ENCODE measurements at places on chromosomes 16 and 17.

DNA sequence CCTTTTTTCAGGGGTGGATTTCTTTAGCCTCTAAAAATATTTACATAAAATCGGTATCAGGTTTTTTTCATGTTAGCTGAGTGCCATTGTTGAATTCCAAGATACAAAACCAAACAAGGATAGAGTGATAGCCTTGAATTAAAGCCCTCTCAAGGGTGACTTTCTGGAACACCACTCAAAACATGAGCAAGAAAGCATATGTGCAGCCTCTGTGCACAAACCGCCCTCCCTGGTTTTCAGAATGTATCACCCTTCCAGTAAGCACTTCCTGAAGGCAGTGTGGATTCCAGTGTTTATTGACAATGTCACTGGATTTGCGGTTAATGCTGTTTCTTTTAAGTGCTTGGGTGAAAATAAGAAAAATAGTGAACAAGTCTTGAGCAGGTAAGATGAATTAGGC is 597.7 kb downstream of the TMEM114 start:
- DNase-seq: no peak

- DNase-seq: no peak
These were observed 593 bp upstream of the WDR45B start for GRCh38 chr17:82648742-82649331.

GRCh38 chr16:57510016-57510871 is 24.0 kb upstream of the DOK4 start:
- no peak for DNase-seq

- DNase-seq: no peak
These were observed 2.3 kb downstream of the COPRS start for GRCh38 chr17:31856750-31857149.

DNA sequence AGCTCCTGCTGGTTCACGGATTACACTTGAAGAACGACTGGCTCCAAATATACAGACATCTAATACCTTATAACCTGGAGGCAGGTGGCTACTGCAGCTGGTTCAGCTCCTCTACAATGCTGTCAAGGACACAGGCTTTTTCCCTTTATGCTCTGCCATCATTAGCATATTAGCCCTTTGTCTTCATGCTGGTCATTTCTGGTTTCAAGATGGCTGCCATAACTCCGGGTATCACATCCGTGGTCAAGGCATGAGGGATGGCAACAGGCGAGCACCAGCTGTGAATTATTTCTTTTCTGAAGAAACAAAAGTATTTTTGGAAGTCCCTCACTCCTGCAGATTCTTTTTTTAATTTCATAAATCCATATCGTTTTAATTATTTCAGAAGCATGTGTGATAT is 124.3 kb upstream of the MED13 start:
- no peak for DNase-seq

DNA sequence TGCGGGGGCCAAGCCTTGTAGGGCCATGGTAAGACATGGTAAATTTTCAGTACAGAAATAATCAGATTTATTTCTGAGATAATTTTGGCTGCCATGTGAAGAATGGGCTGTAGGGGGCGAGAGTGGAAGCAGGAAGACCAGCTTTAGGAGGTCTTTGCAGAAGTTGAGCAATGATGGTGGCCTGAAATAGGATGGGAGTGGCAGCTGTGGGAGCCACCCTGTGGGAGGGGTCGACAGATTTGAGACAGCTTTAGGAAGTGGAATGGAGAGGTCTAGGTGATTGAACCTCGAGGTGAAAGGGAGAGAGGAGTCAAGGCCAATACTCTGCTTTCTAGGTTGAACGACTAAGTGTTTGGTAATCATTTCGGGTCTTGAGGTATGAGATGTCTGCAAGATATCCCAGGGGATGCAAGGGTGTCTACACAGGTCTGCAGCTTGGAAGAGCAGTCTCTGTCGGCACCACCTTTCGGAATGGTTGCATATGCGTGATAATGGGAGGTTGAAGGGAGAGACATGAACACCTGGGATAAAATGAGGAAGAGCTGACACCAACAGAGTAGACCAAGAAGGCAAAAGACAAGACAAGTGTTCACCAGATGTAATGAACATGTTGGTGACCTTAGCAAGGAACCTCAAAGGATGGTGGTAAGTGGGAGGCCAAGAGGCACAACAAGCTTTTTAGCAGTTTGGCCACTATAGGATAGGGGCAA is 4.2 kb upstream of the ATXN7L3 start:
- DNase-seq: peak; percentile 58

DNA sequence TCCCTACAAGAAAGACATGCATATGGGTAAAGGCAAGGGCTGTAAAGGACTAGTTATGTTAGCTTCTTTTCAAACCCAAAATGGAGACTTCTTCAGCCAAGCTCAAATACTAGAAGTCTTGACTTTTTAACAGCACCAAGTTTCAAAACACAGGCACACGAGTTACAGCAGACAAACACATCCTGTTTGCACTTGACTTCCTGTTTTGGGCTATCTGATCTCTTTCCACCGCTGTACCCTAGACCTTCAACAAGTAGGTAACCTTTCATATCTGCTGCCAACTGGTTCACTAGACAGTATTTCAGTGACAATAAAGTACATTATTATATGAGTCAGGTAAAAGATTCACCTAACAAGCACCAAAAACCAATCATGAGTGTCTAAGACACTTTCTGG is 12.3 kb downstream of the RFFL start:
- no peak for DNase-seq

GRCh38 chr16:84495506-84495905 is 9.0 kb downstream of the MEAK7 start:
- DNase-seq: no peak

DNA sequence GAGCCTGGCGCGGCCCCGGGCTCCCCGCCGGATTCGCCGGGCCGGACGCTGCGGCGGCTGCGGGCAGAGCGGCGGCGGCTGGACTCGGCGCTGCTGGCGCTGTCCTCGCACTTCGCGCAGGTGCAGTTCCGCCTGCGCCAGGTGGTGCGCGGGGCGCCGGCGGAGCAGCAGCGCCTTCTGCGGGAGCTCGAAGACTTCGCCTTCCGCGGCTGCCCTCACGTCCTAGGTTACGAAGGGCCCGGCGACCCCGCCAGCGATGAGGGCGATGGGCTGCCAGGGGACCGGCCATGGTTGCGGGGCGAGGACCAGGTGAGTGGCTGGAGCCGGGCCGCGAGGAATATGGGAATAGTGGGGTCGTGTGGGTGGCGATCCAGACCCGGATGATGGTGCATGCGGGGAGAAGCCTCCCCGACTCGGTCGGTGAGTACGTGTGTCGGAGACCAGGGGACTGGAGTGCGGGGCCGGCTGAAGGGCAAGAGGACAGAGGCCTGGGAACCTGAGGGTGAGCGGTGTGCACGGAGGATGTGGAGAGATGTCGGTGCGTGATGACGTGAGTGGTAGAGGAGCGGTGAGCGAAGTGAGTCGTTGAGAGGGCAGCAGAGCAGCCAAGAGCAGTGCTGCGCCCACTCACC is 517 bp downstream of the RUNDC1 start:
- DNase-seq: peak; percentile 71

GRCh38 chr17:37541880-37542660 is 52.4 kb downstream of the DUSP14 start:
- DNase-seq: no peak

DNA sequence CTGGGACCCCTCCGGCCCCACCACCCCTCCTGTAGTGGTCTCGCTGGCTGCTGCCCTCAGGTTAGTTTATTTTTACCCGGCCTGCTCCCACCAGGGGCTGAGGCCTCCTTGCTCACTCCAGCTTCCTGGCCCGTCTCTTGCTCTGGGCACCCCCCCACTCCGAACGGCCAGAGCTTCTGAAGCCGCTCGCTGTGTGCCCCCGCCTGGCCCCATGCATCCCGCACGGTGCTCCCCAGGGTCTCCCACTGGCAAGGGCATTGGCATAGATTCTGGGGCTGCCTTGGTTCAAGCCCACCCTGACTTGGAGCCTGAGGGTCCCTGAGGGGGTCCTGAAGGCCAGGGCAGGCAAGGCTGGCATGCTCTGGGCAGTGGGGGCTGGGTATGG is 186.4 kb downstream of the SEC14L1 start:
- no peak for DNase-seq

DNA sequence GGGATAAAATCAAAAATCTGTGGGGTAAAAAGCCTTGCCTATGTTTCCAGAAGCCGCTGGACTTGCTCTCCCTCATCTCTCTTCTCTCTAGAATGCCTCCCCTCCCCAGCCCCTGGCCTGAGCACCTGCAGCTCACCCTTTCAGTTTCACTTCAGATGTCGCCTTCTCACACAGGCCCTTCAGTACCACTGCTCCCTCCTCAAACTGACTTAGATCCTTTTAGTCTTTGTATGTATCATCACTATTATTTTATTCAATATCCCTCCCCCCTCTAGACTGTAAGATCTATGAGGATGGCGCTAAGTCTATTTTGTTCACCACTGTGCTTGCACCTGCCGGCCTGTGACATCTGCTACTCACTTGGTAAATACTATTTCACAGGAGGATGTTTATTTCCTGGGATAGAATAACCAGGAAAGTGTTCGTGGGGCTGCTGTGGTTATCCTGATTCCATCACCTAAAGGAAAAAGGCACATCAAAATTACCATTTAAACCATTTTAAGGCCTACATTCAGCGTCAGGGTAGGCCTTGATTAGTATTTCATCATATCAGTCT is 122.3 kb downstream of the MRTFB start:
- no peak for DNase-seq

- no peak for DNase-seq
These were observed 17.4 kb upstream of the ICAM2 start for GRCh38 chr17:64037802-64038201.

- no peak for DNase-seq
These were observed 499 bp downstream of the PIP4K2B start for GRCh38 chr17:38798614-38799500.
